ENCODE measurements at places on chromosomes 7 and 10. TPM values are rescaled to one million over a fixed set of nuclear protein-coding genes. Genes with fewer than 3 reads are reported as not detected.

- no peak for DNase-seq
These were observed 45.3 kb downstream of the DLD start for GRCh38 chr7:107936312-107936711.

- DNase-seq: no peak
These were observed 218.2 kb upstream of the FRMD4A start for GRCh38 chr10:14548970-14549369.

- no peak for DNase-seq
These were observed 12.9 kb downstream of the PDZD8 start for GRCh38 chr10:117362313-117362712.

- no peak for DNase-seq
These were observed 164.4 kb downstream of the GLRX3 start for GRCh38 chr10:130300608-130301020.

The PTPN20 gene
- 19.3 TPM for total RNA-seq

Measured in mammary epithelial cell (primary cell).